RKO (cell line): ENCODE measurements at places on chromosomes 4 and X.

DNA sequence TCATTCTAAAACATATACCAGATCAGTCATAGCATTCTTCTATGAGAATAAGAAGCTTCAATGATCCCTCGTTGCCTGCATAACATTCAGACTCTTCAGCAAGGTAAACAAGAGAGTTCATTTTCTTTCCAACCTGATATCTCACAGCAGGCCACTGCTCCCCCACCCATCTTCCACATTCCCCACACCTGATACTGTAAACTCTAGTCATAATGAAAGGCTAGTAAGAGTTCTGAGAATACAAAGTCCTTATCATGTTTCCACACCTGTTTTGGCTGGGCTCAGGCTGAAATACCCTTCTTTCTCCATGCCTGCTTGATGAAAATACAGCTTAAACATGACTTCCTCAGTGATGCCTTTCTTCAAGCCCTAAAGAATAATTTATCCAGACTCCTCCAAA is 2.3 kb upstream of the AASDH start:
- DNase-seq: no peak

DNA sequence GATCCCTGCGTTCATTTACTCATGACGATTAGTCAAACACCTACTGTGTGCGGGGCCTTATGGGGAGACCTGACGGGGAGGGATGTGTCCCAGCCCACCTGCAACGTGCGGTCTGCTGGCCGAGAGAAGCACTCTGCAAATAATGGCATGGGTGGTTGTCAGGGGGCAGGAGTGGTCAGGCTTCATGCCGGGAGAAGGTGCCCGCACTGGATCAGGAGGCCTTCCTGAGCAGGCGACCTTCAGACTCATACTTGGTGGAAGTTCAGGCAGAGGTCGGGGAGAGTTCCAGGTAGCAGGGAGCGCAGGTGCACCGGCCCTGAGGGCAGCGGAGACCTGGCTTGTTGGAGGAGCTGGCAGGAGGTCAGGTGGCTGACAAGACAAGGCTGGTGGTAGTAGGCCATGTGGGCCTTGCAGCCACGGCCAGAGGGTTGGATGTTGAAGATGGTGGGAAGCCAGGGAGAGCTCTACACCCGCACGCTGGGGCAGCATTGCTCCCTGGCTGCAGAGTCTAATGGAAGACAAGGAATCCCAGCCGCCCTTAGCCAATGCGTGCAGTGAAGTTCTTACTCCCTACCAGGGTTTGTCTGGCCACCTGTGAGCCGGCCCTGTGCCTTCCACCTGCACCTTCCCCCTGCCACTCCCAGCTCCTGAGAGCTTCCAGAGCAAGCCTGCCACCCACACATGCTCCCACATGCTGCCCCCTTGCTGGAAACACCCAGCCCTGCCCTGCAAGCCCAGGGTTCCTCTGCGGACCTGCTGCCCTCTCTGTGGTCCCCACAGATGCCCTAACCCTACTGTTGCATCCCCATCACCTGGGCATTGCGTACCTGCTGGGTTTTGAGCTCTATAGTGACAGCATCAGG is 97.3 kb downstream of the PSAPL1 start:
- DNase-seq: no peak

GRCh38 chr4:87500092-87500462 is 29.1 kb downstream of the SPARCL1 start:
- no peak for DNase-seq

- no peak for DNase-seq
Observed at GRCh38 chrX:23705235-23705634, 37.8 kb downstream of the ACOT9 start.

DNA sequence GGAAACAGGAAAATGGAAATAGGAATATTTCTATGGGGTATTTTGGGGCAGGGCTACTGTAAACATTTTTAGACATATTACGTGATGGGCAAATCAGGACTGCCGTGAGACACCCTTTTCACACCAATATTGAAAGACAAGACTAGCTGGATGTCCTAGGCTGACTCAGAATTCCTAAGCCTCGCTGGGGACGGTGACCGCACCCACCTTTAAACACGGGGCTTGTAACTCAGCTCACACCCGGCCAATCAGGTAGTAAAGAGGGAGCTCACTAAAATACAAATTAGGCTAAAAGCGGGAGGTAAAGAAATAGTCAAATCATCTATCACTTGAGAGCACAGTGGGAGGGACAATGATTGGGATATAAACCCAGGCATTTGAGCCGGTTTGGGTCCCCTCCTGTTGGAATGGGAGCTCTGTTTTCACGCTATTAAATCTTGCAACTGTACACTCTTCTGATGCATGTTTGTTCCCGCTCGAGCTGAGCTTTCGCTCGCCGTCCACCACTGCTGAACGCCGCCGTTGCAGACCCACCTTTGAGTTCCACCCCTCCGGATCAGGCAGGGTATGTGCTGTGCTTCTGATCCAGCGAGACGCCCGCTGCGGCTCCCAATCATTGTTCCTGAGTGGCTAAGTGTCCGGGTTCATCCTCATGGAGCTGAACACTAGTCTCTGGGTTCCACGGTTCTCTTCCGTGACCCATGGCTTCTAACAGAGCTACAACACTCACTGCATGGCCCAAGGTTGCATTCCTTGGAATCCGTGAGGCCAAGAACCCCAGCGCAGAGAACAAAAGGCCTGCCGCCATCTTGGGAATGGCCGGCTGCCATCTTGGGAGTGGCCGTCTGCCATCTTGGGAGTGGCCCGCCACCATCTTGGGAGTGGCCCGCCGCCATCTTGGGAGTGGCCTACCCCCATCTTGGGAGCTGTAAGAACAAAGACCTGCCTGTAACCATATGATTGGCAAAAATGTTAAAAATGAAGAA is 152.6 kb downstream of the CRLF2 start:
- DNase-seq: no peak
